ENCODE measurements at places on chromosomes 7 and 10.

- no peak for ATAC-seq
These were observed 93.7 kb downstream of the SKIDA1 start for GRCh38 chr10:21431799-21432198.

DNA sequence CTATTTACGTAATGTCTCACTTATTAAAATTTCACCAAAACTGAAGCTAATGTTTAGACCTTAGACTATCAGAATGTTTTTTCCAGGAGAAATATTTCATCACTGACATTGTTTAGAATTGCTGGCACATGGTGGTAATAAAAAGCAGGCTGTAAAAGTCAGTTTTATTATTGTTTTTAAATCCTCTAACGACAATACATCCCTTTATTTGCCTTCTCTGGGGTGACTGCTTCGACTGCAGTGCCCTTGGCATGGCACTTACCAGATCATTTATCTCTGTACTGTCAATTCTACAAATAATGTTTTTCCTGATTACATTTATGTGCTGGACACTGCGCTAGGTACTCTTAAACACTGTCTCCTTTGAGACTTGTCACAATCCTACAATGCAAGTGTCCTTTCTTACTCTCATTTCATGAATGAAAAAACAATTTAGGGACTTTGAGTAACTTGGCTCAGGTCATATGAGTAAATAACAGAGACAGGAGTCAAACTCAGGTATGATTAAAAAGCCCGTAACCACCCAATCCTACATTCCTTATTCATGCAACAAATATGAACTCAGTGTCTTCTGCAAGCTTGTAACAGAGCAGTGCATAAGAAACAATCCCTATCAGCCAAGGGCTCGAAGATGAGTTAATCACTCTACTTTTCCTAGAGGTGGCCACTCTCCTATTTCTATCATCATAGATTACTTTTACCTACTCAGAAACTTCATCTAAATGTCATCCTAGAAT lies 5.6 kb upstream of the ING3 start:
- no peak for ATAC-seq

DNA sequence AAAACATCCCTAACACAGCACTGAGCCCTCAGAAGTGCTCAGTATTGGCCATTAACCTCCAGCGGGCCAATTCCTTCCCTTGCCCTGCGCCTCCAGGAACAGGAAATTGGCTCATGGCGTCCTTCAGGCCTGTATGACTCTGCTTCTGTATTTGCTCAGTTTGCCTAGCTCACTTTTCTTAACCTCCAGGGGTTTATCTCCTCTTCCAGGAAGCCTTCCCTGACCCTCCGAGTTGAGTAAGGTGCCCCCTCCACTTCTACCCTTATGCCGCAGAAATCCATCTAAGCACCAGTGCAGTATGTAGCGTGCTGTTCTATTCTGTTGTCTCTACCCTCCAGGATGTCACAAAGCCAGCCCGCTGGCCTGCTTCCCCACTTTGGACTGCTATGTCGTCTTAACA lies 1.1 kb upstream of the SFXN4 start:
- no peak for ATAC-seq

- ATAC-seq, result no peak
These were observed 84.1 kb upstream of the GNA12 start for GRCh38 chr7:2928256-2928612.

DNA sequence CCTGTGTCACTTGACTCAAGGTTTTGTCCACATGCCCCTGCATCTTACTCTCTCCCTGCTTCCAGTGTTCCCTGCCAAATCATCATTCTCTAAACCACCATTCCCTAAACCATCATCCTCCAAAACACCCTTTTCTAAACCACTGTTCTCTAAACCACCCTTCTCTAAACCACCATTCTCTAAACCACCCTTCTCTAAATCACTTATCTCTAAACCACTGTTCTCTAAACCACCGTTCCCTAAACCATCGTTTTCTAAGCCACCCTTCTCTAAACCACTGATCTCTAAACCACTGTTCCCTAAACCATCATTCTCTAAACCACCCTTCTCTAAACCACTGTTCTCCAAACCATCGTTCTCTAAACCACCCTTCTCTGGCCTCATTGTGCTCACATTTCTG lies 142.1 kb downstream of the CXCL12 start:
- no peak for ATAC-seq

DNA sequence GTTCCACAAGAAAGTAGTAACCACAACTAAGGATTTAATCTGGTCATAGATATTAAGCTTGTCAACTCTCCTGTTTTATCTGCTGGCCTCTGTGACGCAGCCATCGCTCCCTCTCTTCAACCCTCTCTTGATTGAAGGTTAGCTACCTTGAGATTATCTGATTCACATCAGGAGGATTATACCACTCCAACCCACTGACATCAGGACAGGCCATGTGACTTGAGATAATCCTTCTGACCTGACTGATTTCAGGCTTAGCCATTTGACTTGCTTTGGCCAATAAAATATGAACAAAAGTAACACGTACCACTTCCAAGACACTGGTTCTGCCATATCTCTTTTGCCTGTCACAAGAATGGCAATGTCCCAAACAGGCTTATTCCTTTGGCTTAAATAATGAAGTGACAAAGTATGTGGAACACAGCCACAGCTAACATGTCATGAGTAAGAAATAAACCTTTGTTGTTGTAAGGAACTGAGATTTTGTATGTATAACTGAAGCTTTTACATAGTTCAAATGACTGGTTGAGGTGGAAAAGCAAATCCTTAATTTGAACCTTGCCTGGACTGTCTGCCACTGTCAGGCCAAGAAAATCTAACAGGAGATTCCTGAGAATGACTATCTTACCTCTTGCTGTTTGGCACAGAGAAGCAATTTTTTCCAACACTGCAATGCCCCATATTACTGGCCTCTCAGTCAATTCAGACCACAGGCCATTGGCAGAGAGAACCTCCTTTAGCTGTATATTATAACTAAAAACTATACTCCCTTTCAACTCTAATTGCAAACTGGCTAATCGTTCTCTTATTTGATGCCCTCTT lies 13.9 kb downstream of the ZNF438 start:
- no peak for ATAC-seq

DNA sequence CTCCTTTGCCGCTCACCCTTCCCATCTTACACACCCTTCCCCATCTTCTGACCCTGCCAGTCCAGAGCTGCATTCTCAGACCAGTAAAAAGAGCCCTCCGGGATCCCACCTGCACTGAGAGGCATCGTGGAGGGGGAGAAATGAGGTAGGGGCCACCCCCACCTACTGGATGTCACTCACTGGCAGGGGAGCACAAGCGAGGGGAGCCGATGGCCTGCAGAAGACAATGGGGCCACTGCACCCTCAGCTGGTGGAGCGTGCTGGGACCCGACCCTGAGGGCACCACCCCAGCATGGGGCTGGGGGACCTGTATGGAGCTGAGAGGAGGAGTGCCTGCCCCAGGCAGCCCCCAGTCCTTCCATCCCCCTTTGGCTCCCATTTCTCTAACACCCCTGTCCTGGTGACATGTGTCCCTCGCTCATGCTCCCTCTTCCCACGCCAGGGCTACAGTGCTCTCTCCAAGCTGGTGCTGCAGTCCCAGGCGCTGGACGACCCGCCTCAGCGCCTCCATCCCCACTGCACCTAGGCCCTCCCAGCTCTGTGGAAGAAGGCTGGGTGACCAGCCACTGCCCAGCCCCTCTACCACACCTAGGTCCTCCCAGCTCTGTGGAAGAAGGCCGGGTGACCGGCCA lies 49.8 kb downstream of the RASGEF1A start:
- no peak for ATAC-seq

- ATAC-seq, result no peak
These were observed 41.7 kb downstream of the C10orf90 start for GRCh38 chr10:126628746-126629145.

DNA sequence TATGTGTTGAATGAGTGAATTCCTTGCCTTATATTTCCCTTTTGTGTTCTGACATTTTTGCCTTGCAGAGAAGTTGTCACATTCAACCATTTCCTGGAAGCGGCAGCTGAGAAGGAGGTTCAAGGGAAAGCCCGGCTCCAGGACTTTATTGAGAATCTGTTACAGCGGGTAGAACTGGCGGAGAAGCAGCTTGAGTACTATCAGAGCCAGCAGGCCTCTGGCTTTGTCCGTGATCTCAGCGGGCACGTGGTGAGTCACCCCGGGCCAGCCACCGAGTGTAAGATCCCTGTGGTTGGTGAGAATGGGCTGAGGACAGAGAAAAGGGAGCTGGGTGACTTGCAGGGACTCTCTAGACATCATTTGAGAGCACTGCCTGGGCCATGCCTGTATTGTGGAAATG lies 14.2 kb downstream of the ZNF365 start:
- ATAC-seq, result no peak

- ATAC-seq, result no peak
These were observed 55.5 kb upstream of the CCNJ start for GRCh38 chr10:95987685-95988426.

DNA sequence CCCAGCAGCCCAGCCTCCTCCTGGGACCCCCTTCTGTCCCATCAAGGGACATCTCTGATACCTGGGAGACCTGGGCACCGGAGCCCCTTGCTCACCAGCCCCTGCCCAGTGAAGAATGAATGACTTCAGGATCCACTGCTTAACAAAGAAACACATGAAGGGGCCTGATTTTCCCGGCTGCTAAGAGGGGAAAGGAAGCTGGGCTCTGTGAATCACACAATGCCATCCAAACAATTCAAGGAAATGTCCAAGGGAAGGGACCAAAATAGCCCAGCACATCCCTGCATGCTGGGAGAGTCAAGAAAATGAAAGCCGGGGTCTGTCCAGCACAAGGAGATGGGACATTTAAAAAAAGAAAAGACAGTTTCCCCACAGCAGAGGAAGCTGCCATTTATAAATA lies 128.7 kb upstream of the JCAD start:
- ATAC-seq, result no peak

Measured in activated CD4-positive, CD25-positive, alpha-beta regulatory T cell treated with anti-CD3 and anti-CD28 coated beads, Interleukin-2, amount 50 U/mL, for 24 hours (primary cell).